ENCODE measurements at places on chromosomes 6 and 20.

DNA sequence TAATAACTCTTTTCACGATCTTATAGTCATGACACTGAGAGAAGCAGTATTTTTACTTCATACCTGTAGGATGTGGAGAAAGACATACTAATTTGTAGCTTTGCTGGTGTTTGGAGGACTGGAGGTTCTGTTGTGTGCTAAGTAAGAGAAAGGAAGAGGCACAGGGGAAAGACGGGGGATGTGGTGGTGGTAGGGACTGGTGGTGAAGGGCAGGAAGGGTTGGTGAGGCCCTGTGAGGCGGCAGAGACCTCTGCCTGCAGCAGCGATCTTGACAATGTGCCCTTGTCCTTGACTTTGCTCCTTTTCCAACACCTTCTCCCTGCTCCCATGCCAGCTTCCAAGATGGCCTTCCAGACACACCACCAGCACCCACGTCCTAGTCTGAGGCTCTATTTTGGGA, 32.6 kb upstream of the MPC1 start:
- DNase-seq: no peak

GRCh38 chr6:16698162-16698533, 63.1 kb downstream of the ATXN1 start:
- no peak for DNase-seq

GRCh38 chr6:105452924-105453756, 50.3 kb upstream of the PREP start:
- no peak for DNase-seq

GRCh38 chr20:23126281-23127061, 40.3 kb upstream of the CD93 start:
- DNase-seq: no peak

DNA sequence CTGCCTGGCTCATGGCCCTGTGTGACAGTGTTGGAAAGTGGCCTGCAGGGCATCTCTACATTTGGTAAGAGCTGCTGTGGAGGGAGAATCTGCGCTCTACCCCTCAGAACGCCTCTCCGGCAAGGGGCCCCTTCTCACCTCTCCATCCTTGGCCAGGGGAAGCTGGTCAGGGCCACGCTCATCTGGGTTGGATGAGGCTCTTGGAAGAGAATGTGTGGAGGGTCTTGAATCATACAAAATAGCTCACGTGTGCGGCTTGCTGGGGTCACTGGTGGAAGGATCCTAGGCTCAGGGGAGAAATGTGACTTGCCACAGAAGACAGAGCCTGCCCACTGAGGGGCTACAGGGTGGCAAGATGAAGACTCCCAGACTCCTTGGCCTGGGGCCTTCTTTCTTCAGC, 105.0 kb downstream of the SCML4 start:
- no peak for DNase-seq

DNA sequence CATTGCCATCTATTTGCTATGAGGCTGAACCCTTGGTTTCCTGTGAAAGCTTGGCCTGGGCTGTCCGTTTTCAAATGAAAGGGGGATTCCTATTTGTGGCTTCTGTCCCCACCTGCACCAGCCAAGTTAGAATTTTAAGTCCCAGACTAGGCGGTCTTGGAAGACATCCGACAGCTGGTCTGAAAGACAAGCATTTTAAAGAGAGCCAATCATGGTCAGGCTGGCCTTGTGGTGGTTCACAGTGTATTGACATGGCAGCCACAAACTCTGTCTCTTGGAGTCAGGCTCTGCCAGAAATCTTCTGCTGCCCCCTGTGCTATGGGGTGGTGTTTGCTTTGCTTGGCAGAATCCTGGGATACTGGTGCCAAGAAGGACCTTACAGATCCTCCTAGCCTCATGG, 319.2 kb upstream of the MOCS1 start:
- no peak for DNase-seq

- no peak for DNase-seq
Observed at GRCh38 chr6:154356113-154356512, 490 bp downstream of the IPCEF1 start.

GRCh38 chr6:17585766-17586490, 14.2 kb upstream of the FAM8A1 start:
- DNase-seq: no peak

DNA sequence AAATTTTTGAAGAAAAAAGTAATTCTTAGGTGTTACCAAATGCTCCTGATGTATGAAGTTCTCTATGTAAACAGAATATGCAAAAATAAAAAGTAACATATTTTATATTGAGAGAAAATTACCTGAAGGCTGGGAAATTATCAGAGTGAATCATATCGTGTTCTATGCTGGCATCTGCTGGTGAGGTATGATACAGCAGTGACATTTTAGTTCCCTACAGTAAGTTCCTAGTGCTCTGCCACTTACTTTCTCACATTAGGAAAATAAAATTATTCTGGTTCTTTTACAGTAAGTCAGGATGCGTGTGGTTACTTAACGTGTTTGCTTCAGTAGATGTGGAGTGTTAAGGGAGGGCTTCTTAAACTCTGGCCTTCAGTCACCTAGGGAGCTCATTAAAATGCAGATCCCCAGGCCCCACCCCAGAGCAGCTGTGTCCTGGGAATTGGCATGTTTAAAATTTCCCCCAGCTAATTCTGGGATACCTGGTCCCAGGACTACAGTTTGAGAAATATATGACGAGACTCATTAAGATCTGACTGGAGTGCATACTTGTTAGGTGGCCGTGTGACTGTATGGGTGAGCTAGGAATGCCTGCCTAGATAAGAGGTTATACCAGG, 3.2 kb downstream of the ACTR5 start:
- peak; percentile 72 for DNase-seq

GRCh38 chr6:134376785-134377184, 58.9 kb upstream of the SGK1 start:
- DNase-seq: no peak

Data from eye (tissue), 1 donor.